ENCODE measurements at places on chromosomes 12 and 14.

DNA sequence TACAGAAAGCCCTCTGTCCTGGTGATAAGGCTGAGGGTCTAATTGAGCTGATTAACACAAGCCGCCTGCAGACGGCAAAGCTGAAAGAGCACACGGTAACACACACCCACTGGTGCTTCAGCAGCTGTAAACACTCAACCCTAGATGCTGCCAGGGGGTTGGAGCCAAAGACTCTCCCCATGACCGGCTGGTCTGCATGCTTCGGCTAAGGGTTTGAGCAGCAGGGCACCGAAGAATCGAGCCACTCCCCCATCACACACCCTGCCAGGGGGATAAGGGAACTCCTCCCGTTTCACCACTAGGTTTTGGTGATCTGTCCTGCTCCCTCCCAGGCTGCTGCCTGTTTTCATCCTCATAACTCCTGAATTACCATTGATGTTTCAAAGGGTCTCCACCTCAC lies 141.0 kb upstream of the OVCH1 start:
- no peak for DNase-seq

- DNase-seq, result no peak
Measured at GRCh38 chr12:6061660-6062059, 62.8 kb downstream of the VWF start.

GRCh38 chr12:128091101-128091720 lies 175.8 kb upstream of the TMEM132C start:
- no peak for DNase-seq

- DNase-seq, result no peak
Measured at GRCh38 chr14:24422694-24423601, 6.5 kb downstream of the CBLN3 start.

- no peak for DNase-seq
Measured at GRCh38 chr14:77124345-77125280, 17.0 kb downstream of the ZDHHC22 start.

All from skeletal muscle cell (primary cell).